RWPE2 (cell line): ENCODE measurements at places on chromosomes 6 and 20.

GRCh38 chr6:144578385-144579350 is 293.5 kb downstream of the UTRN start:
- H3K27ac ChIP-seq: no peak overlapping the region
- no peaks in the 10 kb centered on the region for H3K27me3 ChIP-seq
- DNase-seq: no peak
- H3K36me3 ChIP-seq: peaks cover 8% of the 10 kb centered on the region; the same call in 1 of the 2 replicates

DNA sequence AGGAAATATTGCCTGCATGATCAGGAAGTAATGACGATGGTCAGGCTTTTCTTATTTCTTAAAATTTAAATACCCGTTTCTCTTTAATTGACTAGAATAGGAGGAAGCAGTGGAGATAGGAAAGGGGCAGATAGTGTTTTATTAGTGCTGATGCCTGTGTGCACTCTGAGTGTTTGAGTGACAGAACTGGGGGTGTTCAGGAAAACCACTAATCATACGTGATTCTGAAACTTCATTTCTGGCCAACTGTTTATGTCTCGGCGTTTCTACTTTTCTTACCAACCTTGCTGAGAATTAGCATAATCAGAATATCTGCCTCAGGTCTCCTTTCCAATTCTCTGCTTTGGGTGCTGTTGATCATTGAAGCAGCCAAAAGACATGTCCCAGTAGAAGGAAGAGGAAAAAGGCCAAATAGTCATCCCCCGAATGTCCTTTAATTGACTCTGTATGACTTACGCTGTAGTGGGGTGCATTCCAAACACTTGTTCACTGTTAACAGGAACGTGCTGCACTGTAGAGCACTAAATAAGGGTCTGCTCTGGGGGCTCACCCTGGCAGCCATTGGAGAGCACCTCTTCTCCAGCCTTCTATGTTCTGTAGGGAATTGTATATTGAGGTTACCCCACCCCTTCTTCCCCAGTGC is 152.9 kb downstream of the JARID2 start:
- no peaks in the 10 kb centered on the region for H3K36me3 ChIP-seq
- no peak overlapping the region for H3K27ac ChIP-seq
- no peak overlapping the region for H3K4me3 ChIP-seq
- no peaks in the 10 kb centered on the region for H3K27me3 ChIP-seq
- peaks cover 7% of the 10 kb centered on the region for H3K4me1 ChIP-seq
- DNase-seq: no peak

DNA sequence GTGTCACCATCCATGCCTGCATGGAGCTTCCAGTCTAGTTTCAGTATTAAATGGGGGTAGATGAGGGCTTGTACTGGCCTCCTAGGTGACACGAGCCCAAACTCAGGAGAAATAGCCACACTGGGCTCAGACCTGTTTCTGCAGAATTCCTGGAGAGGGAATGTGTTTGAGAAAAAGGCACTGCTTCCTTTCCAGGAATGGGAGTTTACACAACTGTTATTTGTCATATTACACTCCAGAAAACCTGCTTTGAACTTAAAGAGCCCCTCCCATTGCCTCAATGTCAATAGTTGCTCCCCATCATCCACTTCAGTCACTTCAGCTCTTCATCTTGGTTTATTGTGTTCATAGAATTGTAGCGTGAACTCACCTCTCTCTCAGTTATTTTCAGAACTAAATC is 151.5 kb downstream of the CFAP61 start:
- no peaks in the 10 kb centered on the region for H3K36me3 ChIP-seq
- H3K4me1 ChIP-seq: no peaks in the 10 kb centered on the region
- H3K27me3 ChIP-seq: peaks cover 13% of the 10 kb centered on the region
- no peak overlapping the region for H3K27ac ChIP-seq
- no peak overlapping the region for H3K4me3 ChIP-seq
- DNase-seq: no peak

DNA sequence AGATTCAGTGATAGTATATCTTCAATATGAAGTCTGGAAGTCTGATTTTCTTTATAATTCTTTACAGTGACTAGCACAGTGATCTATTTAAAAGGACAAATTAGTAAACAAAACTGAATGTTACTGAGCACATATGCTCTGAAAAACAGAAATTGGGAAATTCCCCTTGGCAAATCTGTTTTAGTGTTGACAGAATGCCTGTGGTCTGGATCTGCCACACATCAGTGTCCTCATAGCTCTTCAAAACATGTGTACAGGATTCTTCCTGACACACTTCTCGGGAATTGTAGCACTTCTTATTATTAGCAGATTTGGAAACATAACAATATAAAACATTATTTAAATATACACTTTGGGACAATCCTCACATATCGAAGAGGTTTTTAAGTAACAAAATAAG is 354.3 kb downstream of the COL12A1 start:
- no peaks in the 10 kb centered on the region for H3K36me3 ChIP-seq

GRCh38 chr6:113829696-113830045 is 27.5 kb upstream of the MARCKS start:
- H3K4me3 ChIP-seq: no peak overlapping the region
- H3K36me3 ChIP-seq: no peaks in the 10 kb centered on the region
- H3K27me3 ChIP-seq: no peaks in the 10 kb centered on the region
- no peak for DNase-seq
- H3K27ac ChIP-seq: no peak overlapping the region

- no peaks in the 10 kb centered on the region for H3K36me3 ChIP-seq
- peaks cover 18% of the 10 kb centered on the region for H3K4me1 ChIP-seq
- H3K27me3 ChIP-seq: no peaks in the 10 kb centered on the region
- H3K27ac ChIP-seq: peak overlapping the region; percentile 65
- no peak for DNase-seq
These were observed 235.4 kb downstream of the BTBD9 start for GRCh38 chr6:38404355-38404754.

DNA sequence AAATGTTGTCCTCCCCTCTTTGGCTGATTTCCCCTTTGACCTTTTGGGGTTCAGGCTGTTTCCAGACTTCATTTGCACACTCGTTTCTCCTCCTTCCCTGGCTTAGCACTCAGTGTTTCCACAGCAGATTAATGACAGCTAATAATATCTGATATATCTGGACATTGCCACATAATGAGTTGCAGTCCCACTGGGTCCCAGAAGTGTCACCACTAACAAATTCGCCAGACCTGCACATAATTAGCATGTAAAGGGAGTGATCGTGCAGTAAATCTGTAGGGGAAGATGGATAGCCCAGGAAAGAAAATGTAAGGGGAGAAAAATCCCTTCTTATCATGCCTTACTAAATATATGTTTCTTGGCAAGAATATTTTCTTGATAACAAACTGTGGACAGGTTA is 922.1 kb downstream of the TFAP2A start:
- H3K4me1 ChIP-seq: no peaks in the 10 kb centered on the region
- DNase-seq: no peak
- no peaks in the 10 kb centered on the region for H3K36me3 ChIP-seq
- no peak overlapping the region for H3K4me3 ChIP-seq
- no peak overlapping the region for H3K27ac ChIP-seq

- no peak for DNase-seq
- H3K27me3 ChIP-seq: no peaks in the 10 kb centered on the region
- no peaks in the 10 kb centered on the region for H3K4me1 ChIP-seq
- H3K4me3 ChIP-seq: no peak overlapping the region
- no peak overlapping the region for H3K27ac ChIP-seq
These were observed 33.5 kb downstream of the DLL1 start for GRCh38 chr6:170257376-170257775.

DNA sequence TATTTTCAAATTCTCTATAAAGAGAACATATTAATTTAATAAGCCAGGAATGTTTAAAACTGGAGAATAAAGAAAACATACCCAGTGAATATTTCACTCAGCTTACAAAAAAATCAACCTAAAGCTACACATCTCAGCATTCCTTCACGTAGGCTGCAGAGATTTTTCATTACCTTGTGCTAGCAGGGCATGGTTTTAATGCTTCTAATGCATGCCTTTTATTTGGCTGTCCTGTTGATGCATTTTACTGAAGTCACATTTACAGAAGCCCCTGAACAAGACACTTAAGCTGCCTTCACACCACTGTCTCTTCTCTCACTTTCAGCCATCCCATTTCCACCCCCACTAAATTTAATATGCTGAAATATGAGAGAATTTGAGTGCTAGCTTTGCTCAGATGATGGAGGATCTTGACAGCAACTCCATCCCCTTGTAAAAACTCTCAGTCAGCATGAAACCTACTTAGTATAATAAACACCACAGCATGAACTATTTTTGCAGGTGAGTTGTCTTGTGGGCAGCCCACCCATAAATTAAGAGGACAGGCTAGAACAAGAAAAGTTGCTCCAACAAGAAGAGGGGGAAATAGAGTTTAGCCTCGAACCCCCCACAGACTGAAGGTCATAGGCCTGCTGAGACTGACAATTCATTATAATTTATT is 159.4 kb downstream of the SIM1 start:
- no peak overlapping the region for H3K27ac ChIP-seq
- no peaks in the 10 kb centered on the region for H3K36me3 ChIP-seq
- H3K4me3 ChIP-seq: no peak overlapping the region
- DNase-seq: no peak

DNA sequence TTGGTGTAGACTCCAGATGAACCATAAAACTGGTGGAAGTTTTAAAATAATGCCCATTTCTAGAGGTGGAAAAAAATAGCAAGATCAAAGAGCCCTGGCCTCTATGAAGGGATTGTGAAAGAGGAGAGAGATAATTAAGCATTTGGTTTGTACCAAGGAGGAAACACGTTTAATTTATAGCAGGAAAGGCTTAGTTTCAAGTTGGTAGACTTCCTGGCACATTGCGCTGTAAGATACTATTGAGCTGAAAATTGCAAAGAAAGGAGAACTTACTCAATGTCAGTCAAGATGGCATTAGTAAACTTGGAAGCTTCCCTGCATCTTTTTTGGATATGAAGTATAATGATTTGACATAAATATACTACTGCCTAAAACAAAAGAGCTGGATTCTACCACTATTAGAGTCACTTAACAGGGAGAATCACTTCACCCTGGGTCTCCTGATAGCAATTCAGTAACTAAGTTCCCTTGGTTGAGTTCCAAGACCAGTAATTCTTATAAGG is 24.4 kb downstream of the MARCKS start:
- no peaks in the 10 kb centered on the region for H3K4me1 ChIP-seq
- no peak overlapping the region for H3K27ac ChIP-seq
- H3K27me3 ChIP-seq: no peaks in the 10 kb centered on the region
- no peak overlapping the region for H3K4me3 ChIP-seq

GRCh38 chr20:44056010-44056698 is 130.8 kb downstream of the JPH2 start:
- H3K27ac ChIP-seq: no peak overlapping the region
- H3K4me1 ChIP-seq: no peaks in the 10 kb centered on the region
- H3K27me3 ChIP-seq: no peaks in the 10 kb centered on the region
- no peaks in the 10 kb centered on the region for H3K36me3 ChIP-seq
- peak; percentile 70 for DNase-seq
- H3K4me3 ChIP-seq: no peak overlapping the region

DNA sequence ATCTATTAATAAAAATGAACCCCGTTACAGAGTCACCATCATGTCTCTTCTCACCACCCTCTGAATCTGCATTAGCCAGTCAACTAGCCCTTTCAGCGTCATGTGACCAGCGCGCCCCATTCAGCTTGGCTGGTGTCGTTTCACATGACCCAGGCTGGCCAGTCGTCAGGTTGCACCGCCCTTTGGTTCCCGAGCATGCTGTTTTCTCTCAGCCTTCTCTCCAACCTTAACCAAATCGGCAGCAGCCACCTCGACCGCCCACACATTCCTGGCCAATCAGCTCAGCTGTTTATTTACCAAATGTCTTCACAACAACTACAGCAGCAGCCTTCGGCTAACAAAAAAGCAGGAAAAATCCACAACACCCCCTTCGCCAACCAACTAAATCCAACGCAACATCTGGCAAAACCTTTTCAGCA is 5.6 kb downstream of the SRSF3 start:
- peak overlapping the region; percentile 4 for H3K27ac ChIP-seq
- peaks cover 47% of the 10 kb centered on the region for H3K4me1 ChIP-seq
- H3K4me3 ChIP-seq: no peak overlapping the region

GRCh38 chr6:54299542-54300269 is 8.5 kb upstream of the TINAG start:
- H3K4me1 ChIP-seq: no peaks in the 10 kb centered on the region
- H3K4me3 ChIP-seq: no peak overlapping the region
- H3K27me3 ChIP-seq: no peaks in the 10 kb centered on the region

DNA sequence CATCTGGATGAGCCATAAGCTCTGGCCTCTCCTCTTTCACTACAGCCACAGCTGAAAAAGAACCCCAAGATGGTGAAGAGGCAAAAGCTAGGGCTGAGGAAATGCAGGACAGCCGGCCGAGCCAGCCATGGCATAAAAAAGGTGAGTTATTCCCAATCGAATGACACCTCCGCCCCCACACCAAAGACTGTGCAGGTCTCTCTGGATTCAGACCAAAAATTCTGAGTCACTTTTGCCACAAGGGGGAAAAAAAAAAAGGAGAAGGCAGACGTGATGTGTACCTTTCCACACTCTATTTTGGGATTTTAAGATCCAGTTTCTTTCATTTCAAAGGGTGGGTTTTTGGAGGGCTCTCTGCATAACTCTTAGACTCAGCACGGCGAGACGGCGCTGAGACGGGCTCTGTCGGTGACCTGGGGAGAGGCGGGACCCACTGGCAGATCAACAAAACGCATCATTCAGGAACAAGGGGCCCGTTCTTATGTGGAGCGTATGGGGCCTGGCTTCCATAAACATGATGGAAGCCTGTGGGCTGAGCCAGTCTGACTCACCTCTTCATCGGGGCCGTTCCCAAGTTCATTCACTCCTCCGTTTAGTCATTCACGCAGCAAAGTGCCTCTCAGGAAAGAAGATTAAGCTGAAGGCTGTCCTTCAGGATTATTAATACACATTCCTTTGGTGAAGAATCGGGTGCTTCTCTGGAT is 54.8 kb downstream of the NFATC2 start:
- H3K36me3 ChIP-seq: no peaks in the 10 kb centered on the region
- H3K4me1 ChIP-seq: peaks cover 14% of the 10 kb centered on the region
- peak overlapping the region; percentile 9 for H3K4me3 ChIP-seq
- H3K27ac ChIP-seq: peak overlapping the region; percentile 62
- H3K27me3 ChIP-seq: no peaks in the 10 kb centered on the region

GRCh38 chr6:163825033-163825432 is 410.5 kb downstream of the QKI start:
- no peak overlapping the region for H3K4me3 ChIP-seq
- no peaks in the 10 kb centered on the region for H3K36me3 ChIP-seq
- H3K27me3 ChIP-seq: peaks cover 14% of the 10 kb centered on the region

DNA sequence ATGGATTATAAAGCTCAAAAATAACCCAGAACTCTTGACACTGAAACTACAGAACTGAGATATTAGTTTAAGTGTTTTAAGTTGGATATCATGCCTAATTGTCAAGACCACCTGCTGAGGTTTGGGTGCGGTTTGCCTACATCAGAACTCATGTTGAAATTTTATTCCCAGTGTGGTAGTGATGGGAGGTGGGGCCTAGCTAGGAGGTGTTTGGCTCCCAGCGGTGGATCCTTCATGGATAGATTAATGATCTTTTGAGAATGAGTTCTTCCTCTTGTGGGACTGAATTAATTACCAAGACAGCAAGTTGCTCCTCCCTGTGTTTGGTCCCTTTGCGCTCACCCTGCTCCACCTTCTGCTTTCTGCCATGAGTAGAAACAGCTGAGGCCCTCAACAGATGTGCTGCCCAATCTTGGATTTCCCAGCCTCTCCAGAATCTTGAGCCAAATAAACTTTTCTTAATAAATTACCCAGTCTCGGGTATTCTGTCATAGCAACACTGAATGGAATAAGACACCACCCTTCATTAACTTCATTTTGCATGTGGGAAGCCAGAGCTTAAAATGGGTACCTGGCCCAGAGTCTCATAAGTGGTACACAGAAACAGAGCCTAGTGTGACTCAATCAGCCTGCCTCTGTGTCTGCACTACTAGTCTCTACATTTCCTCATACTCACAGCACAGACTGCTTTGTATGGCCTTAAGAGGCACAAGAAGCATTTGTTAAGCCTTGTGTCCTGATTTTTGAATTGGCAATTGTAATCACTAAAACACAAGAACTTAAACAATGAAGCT is 158.4 kb downstream of the IBTK start:
- no peaks in the 10 kb centered on the region for H3K4me1 ChIP-seq
- no peak overlapping the region for H3K4me3 ChIP-seq
- H3K36me3 ChIP-seq: no peaks in the 10 kb centered on the region
- no peaks in the 10 kb centered on the region for H3K27me3 ChIP-seq
